ENCODE measurements at places on chromosomes 4 and X. TPM values are rescaled to one million over a fixed set of nuclear protein-coding genes. Genes with fewer than 3 reads are reported as not detected.
A peak's percentile ranks its signal among the peaks of the same experiment; 100 is the strongest.

ITM2A gene
- total RNA-seq: 181 TPM

GRCh38 chrX:27350476-27350875 lies 112.7 kb downstream of the PPP4R3C start:
- DNase-seq: no peak
- no peaks in the 10 kb centered on the region for H3K36me3 ChIP-seq
- H3K4me3 ChIP-seq: no peak overlapping the region

DNA sequence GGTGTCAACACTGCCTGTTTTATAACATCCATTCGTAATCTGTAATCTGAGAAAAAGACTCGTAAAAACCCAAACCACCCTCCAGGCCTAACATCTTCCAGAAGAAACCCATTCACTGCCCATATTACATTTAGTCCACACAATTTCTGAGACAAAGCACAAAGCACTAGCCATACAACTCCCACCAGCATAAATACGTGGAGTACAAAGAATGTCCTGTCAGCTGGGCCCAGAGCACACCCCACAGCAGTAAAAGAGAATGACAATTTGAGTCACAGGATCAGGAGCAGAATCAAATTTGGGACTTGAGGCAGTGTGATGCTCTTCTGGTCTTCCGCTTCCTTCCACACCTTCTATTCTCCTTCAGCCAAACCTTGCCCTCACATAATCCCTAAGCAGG lies 6.8 kb downstream of the MECP2 start:
- H3K27me3 ChIP-seq: no peaks in the 10 kb centered on the region
- peak overlapping the region; percentile 25 for H3K27ac ChIP-seq
- no peak for DNase-seq
- no peaks in the 10 kb centered on the region for H3K36me3 ChIP-seq
- no peak overlapping the region for H3K4me3 ChIP-seq

GRCh38 chr4:76689145-76689817 lies 208.7 kb downstream of the SOWAHB start:
- H3K4me1 ChIP-seq: peaks cover 11% of the 10 kb centered on the region
- H3K36me3 ChIP-seq: no peaks in the 10 kb centered on the region
- DNase-seq: peak; percentile 76
- peak overlapping the region; percentile 69 for H3K27ac ChIP-seq
- peak overlapping the region; percentile 51 for H3K4me3 ChIP-seq
- peaks cover 14% of the 10 kb centered on the region for H3K27me3 ChIP-seq

EMCN gene
- total RNA-seq: 56.6 TPM

- no peak overlapping the region for H3K27ac ChIP-seq
- H3K27me3 ChIP-seq: no peaks in the 10 kb centered on the region
- no peak overlapping the region for H3K4me3 ChIP-seq
- no peaks in the 10 kb centered on the region for H3K36me3 ChIP-seq
These were observed 110.6 kb downstream of the PHKA2 start for GRCh38 chrX:18873189-18873791.

- H3K27ac ChIP-seq: no peak overlapping the region
- H3K4me1 ChIP-seq: no peaks in the 10 kb centered on the region
- no peaks in the 10 kb centered on the region for H3K27me3 ChIP-seq
- H3K36me3 ChIP-seq: no peaks in the 10 kb centered on the region
These were observed 82.4 kb downstream of the RAP1GDS1 start for GRCh38 chr4:98343626-98344025.

DNA sequence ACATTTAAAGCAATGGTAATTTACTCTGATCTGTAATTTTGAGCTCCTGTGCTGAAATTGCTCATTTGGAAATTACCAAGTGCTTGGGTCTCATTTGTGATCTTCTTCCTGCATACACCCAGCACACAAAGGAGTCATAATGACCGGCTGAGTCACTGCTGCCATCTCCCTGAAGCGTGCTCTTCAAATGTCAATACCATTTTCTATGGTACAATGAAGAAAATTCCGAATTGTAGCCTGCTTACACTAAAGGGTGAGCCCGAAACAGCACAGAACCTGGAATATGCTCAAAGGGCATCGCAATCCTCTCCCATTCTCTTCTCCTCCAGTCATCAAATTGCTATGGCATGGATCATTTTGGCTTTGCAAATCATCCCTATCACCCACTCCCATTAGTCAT lies 140.5 kb downstream of the GRIA3 start:
- no peak for DNase-seq
- H3K27ac ChIP-seq: no peak overlapping the region
- H3K4me1 ChIP-seq: no peaks in the 10 kb centered on the region
- H3K4me3 ChIP-seq: no peak overlapping the region
- no peaks in the 10 kb centered on the region for H3K36me3 ChIP-seq

- H3K4me3 ChIP-seq: no peak overlapping the region
- no peaks in the 10 kb centered on the region for H3K4me1 ChIP-seq
- no peak overlapping the region for H3K27ac ChIP-seq
- no peak for DNase-seq
These were observed 345.7 kb upstream of the SPANXN4 start for GRCh38 chrX:142680038-142680437.

GRCh38 chr4:181745933-181746625 lies 497.1 kb upstream of the TENM3 start:
- no peaks in the 10 kb centered on the region for H3K27me3 ChIP-seq
- H3K27ac ChIP-seq: no peak overlapping the region
- no peak for DNase-seq
- H3K36me3 ChIP-seq: no peaks in the 10 kb centered on the region
- H3K4me1 ChIP-seq: no peaks in the 10 kb centered on the region
- H3K4me3 ChIP-seq: no peak overlapping the region

DNA sequence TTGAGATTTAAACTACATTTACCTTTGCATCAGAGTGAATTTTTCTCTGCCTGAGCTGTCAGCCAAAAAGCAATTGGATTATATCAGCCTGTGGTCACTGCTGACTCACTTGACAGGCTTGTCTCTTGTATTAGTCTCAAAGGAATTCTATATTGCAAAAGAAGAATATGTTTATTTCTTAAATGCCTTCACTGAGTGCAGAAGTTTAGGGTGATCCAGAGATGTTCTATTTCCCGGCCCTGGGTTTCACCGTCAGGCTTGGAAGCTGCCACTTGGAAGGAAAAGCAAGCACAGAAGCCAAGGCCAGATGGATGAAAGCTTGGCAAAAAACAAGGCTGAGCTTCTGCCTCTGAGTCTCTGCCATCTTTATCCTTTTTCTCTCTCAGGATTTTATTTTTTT lies 80.9 kb downstream of the FAM114A1 start:
- H3K4me3 ChIP-seq: no peak overlapping the region
- H3K4me1 ChIP-seq: no peaks in the 10 kb centered on the region
- no peak for DNase-seq
- no peaks in the 10 kb centered on the region for H3K27me3 ChIP-seq
- H3K36me3 ChIP-seq: no peaks in the 10 kb centered on the region

- H3K4me3 ChIP-seq: no peak overlapping the region
- H3K27me3 ChIP-seq: peaks cover 12% of the 10 kb centered on the region
- H3K36me3 ChIP-seq: no peaks in the 10 kb centered on the region
- DNase-seq: no peak
These were observed 140.2 kb upstream of the PJA1 start for GRCh38 chrX:69305333-69306062.

DNA sequence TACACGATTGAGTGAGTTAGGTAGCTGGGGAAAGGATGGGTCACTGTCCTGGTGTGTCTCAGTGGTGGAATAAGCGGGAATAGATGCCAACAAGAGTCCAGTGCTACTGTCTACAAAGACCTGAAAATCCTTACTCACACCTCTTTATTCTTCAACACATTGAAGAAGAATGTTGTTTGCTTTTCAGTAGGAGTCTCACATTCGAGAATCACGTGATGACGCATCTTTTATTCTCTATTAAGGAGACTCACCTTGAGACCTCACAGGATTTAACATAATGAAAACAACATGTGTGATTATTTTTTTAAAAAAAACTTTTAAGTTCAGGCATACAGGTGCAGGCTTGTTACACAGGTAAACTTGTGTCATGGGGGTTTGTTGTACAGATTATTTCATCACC lies 75.2 kb downstream of the CD38 start:
- H3K4me1 ChIP-seq: no peaks in the 10 kb centered on the region
- no peaks in the 10 kb centered on the region for H3K27me3 ChIP-seq
- H3K4me3 ChIP-seq: no peak overlapping the region
- DNase-seq: no peak

GRCh38 chrX:105477351-105477750 lies 256.9 kb upstream of the TEX13A start:
- no peaks in the 10 kb centered on the region for H3K4me1 ChIP-seq
- no peak overlapping the region for H3K27ac ChIP-seq
- no peaks in the 10 kb centered on the region for H3K36me3 ChIP-seq
- peaks cover 3% of the 10 kb centered on the region for H3K27me3 ChIP-seq
- no peak overlapping the region for H3K4me3 ChIP-seq

GRCh38 chr4:6120361-6120760 lies 80.0 kb downstream of the JAKMIP1 start:
- no peak overlapping the region for H3K4me3 ChIP-seq
- peak; percentile 22 for DNase-seq
- no peaks in the 10 kb centered on the region for H3K4me1 ChIP-seq
- no peaks in the 10 kb centered on the region for H3K36me3 ChIP-seq

PARM1 gene
- 15.3 TPM for total RNA-seq

ETDB gene
- total RNA-seq: not detected

- H3K27ac ChIP-seq: no peak overlapping the region
- no peaks in the 10 kb centered on the region for H3K27me3 ChIP-seq
- no peak for DNase-seq
- H3K4me3 ChIP-seq: no peak overlapping the region
These were observed 38.2 kb downstream of the HPGDS start for GRCh38 chr4:94304365-94304971.

HTN1 gene
- total RNA-seq: not detected

TDO2 gene
- 0.50 TPM for total RNA-seq

CSN1S1 gene
- total RNA-seq: not detected

- no peaks in the 10 kb centered on the region for H3K27me3 ChIP-seq
- no peak overlapping the region for H3K4me3 ChIP-seq
- H3K27ac ChIP-seq: no peak overlapping the region
- H3K4me1 ChIP-seq: no peaks in the 10 kb centered on the region
- no peak for DNase-seq
These were observed 795.8 kb upstream of the IGFBP7 start for GRCh38 chr4:57905965-57906364.

- H3K27ac ChIP-seq: no peak overlapping the region
- peaks cover 5% of the 10 kb centered on the region for H3K4me1 ChIP-seq
- no peaks in the 10 kb centered on the region for H3K27me3 ChIP-seq
- no peak overlapping the region for H3K4me3 ChIP-seq
- H3K36me3 ChIP-seq: peaks cover 6% of the 10 kb centered on the region
These were observed 5.5 kb upstream of the PHF8 start for GRCh38 chrX:54049801-54050200.

GRCh38 chrX:19829814-19830213 lies 57.6 kb downstream of the SH3KBP1 start:
- peaks cover 6% of the 10 kb centered on the region for H3K4me1 ChIP-seq
- peaks cover 2% of the 10 kb centered on the region for H3K27me3 ChIP-seq
- no peak overlapping the region for H3K27ac ChIP-seq
- no peak overlapping the region for H3K4me3 ChIP-seq
- peaks cover 9% of the 10 kb centered on the region for H3K36me3 ChIP-seq

DNA sequence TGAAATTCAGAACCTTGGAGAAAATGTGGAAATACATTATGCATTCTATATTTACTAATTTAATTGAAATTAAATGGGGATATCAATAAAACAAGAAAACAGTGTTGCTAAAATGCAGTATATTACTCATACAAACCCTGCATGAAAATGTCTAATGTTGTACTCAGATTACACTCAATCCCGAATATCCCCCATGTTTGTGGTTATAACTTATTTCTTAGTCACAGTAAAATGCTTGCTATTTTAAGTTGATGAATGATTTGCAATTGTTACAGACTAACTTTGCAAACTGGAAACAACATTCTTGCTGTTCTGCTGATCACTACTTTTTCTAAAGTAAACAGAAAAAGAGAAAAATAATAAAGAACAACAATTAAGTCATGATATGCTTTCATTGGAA lies 33.1 kb upstream of the ANXA10 start:
- DNase-seq: no peak
- H3K27me3 ChIP-seq: no peaks in the 10 kb centered on the region
- H3K4me1 ChIP-seq: no peaks in the 10 kb centered on the region
- no peak overlapping the region for H3K27ac ChIP-seq
- H3K36me3 ChIP-seq: no peaks in the 10 kb centered on the region

DNA sequence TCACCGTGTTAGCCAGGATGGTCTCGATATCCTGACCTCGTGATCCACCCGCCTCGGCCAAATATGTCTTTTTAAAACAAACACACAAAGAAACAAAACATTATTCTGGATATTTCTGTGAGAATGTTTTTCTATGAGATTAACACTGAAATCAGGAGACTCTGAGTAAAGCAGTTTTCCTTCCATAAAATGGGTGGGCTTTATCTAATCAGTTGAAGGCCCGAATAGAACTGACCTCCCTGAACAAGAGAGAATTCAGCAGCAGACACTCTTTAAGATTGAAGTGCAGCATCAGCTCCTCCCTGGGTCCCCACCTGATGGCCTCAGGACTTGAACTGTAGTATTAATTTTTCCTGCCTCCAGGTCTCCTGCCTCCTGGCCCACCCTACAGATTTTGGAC lies 22.4 kb upstream of the SOD3 start:
- no peaks in the 10 kb centered on the region for H3K4me1 ChIP-seq
- DNase-seq: no peak
- no peak overlapping the region for H3K4me3 ChIP-seq
- H3K27me3 ChIP-seq: no peaks in the 10 kb centered on the region
- no peaks in the 10 kb centered on the region for H3K36me3 ChIP-seq

Data from spinal cord (tissue), 10 donors.